Fibroblast of mammary gland (primary cell): ENCODE measurements at places on chromosomes 12 and 14.

DNA sequence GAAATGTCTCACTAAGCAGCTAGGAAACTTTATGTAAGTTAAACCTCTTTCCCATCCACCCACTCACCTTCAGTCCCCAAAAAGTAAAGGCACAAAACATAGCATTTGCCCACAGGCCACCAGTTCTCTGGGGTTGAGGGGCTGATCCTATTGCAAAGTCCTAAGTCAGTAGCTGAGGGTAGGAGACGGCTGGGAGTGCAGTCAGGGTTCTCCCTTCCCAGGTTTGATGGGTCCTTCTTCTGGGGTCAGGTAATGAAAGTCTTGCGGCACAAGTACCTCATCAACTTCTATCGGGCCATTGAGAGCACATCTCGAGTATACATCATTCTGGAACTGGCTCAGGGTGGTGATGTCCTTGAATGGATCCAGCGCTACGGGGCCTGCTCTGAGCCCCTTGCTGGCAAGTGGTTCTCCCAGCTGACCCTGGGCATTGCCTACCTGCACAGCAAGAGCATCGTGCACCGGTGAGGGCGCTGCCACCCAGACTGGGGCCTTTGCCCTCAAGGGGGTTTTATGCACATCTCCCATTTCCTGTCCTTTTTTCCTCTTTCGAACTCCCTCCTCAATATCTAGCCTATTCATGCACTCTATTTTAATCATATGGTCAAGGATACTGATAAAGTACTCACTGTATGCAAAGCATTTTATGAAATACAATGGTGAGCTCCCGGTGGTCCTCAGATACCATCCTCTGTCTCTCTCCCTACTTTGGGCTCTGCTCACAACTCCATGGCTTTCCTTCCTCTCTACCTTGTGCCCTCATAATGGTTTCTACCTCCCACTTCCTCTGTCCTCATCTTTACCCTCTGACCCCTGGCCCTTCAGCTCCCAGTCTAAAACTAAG lies 986 bp downstream of the TSSK4 start:
- DNase-seq: no peak

- DNase-seq: peak; percentile 60
Observed at GRCh38 chr14:29724991-29725390, 202.7 kb downstream of the PRKD1 start.

DNA sequence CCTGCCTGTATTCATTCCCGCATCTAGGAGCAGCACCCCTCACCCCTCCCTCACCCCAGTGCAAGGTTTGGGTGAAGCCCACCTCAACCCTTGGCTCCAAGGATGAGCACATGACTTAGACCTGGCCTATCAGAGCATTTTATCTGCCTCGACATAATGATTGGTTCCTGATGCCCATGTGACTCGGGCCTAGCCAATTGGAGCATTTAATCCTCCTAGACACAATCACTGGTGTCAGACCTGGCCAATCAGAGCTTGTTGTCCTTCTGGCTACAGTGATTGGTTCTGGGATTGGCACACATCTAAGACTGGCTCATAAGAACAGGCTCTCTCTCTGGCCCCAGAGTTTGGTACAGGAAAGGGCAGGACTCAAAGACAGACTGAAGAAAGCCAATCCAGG lies 73.1 kb upstream of the MYL2 start:
- DNase-seq: no peak

- no peak for DNase-seq
Observed at GRCh38 chr14:21543963-21544362, 17.8 kb upstream of the SALL2 start.

- no peak for DNase-seq
Observed at GRCh38 chr14:73500360-73500759, 9.6 kb downstream of the RIOX1 start.

GRCh38 chr12:75923964-75924666 lies 107.5 kb downstream of the PHLDA1 start:
- DNase-seq: peak; percentile 61

DNA sequence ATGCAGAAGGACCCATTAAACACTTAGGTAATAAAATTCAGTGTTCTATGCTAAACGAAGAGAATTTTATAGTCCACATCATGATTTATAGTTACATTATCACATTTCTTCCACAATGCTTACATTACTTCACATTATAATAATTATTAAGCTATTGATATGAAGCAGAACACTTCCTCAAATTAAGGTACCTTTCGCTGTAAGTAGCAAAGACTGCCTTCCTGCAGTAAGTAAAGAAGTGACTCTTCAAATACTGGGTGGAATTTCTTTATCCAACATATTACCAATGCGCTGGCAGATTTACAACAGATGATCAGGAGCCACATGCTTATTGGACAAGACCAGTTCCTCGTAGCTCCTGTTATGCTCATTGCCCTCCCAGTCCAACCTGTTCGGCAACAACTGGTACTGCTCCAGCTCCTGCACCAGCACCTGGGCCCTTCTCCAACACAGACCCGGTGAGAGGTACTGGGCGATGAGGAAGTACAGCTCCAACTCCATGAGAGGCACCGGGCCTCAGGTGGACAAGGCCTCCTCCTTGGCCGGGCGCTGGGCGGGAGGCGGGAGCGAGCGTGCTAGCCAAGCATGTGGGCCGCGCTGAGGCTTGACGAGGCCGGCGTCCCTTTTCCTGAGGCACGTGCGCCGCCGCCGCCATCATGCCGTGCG lies 210.7 kb upstream of the ATP2B1 start:
- no peak for DNase-seq

DNA sequence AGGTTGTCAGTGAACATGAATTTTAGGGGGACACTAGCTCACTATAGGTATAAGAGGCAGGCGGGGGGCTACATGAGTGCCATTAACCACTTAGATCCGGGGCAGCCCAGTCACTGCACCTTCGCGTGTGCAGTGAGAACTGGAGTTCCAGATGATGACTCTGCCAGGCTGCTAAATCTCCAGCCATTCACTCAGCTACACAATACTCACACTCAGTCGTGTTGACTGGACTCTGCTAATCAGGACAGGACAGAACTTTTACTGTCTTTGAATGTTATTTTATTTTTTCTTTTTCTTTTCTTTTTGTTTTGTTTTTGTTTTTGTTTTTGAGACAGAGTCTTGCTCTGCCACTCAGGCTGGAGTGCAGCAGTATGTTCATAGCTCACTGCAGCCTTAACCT lies 465.6 kb downstream of the AACS start:
- DNase-seq: no peak

DNA sequence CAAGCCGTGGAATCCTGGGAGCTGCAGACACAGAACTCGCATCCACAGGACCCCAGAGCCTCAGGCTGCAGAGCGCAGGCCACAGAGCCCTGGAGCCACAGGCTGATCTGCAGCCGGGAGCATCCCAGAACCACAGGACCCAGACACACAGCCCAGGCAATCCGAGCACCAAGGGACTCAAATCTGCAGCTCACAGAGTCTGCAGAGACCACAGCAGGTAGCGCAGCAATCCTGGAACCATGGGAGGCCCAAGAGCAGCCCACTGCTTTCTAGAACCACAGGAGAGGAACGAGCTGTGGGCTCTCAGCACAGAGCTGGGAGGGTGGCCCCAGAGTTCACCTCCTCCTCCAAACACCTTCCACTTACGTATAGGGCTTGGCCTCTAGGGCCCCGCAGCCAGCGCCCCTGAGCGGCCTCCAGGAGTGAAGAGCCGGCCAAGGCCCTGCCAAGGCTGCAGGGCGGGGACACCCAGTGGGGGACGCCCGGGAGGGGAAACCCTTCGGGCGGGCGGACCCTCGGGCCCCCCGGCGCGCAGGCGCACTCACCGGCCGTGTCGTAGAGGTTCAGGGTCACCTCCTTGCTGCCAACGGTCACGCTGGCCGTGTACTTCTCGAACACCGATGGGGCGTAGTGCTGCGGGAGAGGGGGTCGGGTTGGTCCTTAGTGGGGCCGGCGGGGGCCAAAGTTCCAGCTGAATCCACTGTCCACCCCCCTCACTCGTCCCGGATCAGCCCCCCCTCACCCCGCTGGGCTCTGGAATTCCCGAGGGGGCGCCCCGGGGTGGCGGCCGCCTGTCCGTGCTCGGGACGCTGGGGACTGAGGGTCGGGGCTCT lies 665 bp downstream of the RHOF start:
- DNase-seq: no peak
